ENCODE measurements at places on chromosomes 6 and 20.

GRCh38 chr6:41560431-41561192 is 14.4 kb downstream of the FOXP4 start:
- peaks cover 24% of the 10 kb centered on the region for H3K4me1 ChIP-seq
- H3K27me3 ChIP-seq, result no peaks in the 10 kb centered on the region
- H3K27ac ChIP-seq, result peak overlapping the region; percentile 93
- H3K36me3 ChIP-seq, result peaks cover 10% of the 10 kb centered on the region
- DNase-seq, result peak; percentile 94

DNA sequence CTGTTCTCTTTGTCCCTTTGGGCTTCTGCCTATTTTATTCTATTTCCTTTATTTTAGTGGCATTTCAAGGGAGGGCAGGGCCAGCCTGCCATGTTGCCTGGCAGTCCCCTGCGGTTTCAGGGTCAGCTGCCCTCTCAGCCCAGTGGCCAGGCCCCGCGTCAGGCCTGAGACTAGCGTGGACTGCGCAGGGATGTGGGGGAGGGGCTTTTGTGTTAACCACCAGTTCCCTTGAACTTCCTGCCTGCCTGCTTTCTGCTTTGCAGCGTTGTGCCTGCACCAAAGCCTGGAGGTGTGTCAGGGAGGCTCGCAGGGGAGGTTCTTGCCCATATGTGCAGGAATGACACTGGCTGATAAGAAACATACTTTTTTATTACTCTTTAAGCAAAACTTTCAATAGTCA is 157.6 kb downstream of the SLC35B3 start:
- no peaks in the 10 kb centered on the region for H3K36me3 ChIP-seq
- H3K27ac ChIP-seq, result no peak overlapping the region
- DNase-seq, result no peak
- no peak overlapping the region for H3K4me3 ChIP-seq

DNA sequence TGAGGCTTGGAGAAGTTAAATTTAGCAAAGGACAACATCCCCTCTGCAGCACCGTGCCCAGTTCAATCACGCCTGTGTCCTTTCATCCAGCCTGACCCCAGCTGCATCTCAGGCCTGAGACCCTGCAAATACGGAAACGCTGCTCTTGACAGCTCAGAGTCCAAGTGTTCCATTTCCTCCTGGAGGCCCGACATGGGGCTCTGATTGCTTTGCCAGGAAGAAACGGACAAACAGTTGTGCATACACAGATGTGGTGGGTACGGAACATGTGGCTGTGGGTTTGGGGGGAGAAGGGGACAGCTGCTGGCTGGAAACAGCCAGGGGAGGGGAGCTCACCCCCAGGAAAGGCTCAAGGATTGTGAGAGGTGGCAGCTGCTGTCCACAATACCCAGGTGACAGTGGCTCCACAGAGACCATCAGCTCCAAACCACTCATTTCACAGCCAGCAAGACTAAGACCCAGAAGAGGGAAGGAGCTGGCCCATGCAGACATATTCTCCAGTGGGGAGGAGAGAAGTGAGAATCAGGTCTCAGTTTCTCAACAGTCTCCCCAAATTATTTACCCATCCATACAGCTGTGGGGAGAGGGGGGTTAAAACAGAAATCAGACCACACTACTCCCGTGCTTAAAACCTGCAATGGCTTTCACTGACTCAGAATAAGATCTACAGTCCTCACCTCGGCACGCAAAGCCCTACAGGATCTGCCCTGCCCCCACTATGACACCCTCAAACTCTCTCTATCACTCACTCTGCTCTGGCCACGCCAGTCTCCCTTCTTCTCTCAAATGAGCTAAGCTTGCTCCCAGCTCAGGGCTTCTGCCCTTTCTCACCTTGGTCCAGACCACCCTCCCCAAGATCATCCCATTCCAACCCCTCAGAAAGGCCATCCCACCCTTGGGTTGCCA is 89.1 kb downstream of the PREX1 start:
- H3K27ac ChIP-seq, result peak overlapping the region; percentile 98
- DNase-seq, result peak; percentile 37
- H3K4me1 ChIP-seq, result peaks cover 62% of the 10 kb centered on the region
- H3K4me3 ChIP-seq, result peak overlapping the region; percentile 69
- peaks cover 42% of the 10 kb centered on the region for H3K36me3 ChIP-seq

DNA sequence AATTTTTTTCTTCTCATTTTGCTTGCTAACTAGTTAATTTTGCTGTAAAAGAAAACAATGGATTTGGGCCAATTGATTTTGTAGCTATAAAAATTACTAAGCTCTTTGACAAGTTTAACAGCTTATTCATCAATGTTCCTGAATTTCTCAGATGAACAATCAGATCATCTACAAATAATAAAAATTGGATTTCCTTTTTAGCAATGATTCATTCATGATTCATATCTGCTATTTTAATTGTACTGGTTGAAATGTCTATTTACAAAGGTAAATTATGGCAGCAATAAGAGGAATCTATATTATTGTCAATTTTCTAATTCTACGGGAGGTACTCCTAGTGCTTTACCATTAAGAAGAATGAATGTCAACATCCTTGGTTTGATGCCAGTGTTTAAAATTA is 178.8 kb upstream of the BTBD3 start:
- no peaks in the 10 kb centered on the region for H3K27me3 ChIP-seq
- no peaks in the 10 kb centered on the region for H3K36me3 ChIP-seq
- no peak overlapping the region for H3K27ac ChIP-seq
- DNase-seq, result no peak
- no peaks in the 10 kb centered on the region for H3K4me1 ChIP-seq

DNA sequence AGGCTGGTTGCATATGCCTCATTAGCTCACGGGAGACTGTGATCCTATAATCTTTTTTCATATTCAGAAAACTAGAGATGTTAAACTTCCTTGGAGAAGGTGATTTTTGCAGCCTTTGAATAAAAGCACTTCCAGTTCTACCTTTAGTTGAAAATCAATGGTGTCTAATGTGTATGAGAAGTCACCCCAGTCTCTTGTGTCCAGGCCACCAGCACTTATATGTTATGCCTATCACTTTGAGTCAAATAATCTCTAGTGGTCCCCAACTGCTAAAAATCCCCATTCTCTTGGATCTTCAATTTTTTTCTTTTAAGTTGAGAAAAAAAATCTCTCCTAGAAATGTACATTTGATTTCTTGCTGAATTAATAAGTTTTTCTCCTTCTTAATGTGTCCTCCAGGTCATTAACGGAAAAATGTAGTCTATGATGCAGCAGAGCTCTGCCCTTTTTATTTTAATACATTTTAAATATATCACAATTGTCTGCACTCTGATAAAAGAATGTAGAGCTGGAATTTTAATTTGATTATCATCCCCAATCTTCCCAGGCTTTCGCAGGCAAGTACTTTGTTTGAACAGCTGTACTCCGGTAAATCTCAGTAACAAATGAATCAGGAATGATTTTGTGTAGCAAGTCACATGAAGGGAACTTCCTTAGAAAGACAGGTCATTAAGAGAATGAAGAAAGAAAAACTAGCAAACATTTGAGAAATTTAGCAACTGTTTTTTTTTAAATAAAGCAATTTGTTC is 147.0 kb downstream of the SOX4 start:
- DNase-seq, result no peak
- H3K4me3 ChIP-seq, result no peak overlapping the region
- no peaks in the 10 kb centered on the region for H3K4me1 ChIP-seq
- H3K27ac ChIP-seq, result no peak overlapping the region
- H3K36me3 ChIP-seq, result peaks cover 2% of the 10 kb centered on the region

DNA sequence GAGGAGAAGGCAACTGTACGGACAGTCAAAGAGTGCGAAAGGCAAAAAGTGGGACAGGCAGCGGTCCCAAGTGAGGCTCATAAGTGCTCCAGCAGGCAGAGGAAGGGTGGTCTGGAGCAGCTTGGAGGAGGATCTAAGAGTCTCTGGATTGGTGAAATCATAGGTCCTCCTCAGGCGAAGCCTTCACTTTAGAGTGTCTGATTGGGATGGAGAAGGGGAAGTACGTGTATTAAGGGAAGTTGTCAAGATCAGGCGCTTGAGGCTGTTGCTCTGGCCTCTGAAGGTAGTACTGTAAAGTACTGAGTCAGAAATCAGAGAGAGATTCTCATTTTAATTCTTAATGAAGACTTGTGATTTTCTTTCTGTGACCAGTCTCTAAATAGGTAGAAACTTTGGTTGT is 185.6 kb downstream of the KIF16B start:
- no peak overlapping the region for H3K4me3 ChIP-seq
- no peak for DNase-seq
- peaks cover 3% of the 10 kb centered on the region for H3K36me3 ChIP-seq
- no peaks in the 10 kb centered on the region for H3K27me3 ChIP-seq
- no peak overlapping the region for H3K27ac ChIP-seq
- H3K4me1 ChIP-seq, result no peaks in the 10 kb centered on the region

DNA sequence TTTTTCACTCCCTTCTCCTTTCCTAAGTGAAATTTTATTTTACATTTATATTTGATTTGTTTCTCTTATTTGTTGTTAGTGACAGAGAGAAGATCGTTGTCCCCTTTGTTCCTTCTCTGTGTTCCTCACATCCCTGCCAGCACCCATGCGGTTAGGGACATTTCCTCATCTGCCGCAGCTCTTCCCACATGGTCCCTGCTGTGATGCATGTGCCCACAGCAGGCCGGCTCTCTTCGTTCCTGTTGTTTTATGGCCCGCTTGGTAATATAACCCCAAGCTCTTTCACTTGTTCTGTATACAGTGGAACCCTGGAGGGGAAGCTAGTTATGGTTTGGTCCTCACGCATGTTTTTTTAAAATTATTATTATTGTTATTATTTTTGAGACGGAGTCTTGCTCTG is 23.6 kb downstream of the DTD1 start:
- no peak overlapping the region for H3K4me3 ChIP-seq
- H3K36me3 ChIP-seq, result peaks cover 16% of the 10 kb centered on the region
- H3K4me1 ChIP-seq, result peaks cover 29% of the 10 kb centered on the region

DNA sequence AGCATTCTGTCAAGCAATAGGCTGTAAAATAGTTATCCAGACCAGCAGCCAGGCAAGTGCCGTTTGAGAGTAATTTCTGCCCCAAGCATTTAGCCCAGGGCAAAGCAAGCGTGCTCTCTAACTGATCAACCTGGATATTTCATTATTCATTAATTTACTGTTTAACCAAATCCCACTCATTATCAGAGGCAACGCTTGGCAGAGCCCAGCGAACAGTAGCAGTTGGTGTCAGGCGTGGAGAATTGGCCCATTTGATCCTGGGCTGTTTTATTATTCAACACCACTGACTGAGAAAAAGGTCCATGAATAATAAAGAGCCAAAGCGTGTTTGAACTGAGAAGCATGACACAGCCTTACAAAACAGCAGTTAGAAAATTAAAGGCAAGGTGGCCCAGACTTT is 35.3 kb downstream of the TFAP2B start:
- H3K27ac ChIP-seq, result no peak overlapping the region
- no peaks in the 10 kb centered on the region for H3K36me3 ChIP-seq
- peaks cover 15% of the 10 kb centered on the region for H3K27me3 ChIP-seq
- H3K4me1 ChIP-seq, result no peaks in the 10 kb centered on the region
- DNase-seq, result no peak

GRCh38 chr20:33909331-33909921 is 84.3 kb upstream of the RALY start:
- no peak overlapping the region for H3K27ac ChIP-seq
- H3K36me3 ChIP-seq, result no peaks in the 10 kb centered on the region
- H3K27me3 ChIP-seq, result peaks cover 32% of the 10 kb centered on the region
- H3K4me3 ChIP-seq, result no peak overlapping the region

DNA sequence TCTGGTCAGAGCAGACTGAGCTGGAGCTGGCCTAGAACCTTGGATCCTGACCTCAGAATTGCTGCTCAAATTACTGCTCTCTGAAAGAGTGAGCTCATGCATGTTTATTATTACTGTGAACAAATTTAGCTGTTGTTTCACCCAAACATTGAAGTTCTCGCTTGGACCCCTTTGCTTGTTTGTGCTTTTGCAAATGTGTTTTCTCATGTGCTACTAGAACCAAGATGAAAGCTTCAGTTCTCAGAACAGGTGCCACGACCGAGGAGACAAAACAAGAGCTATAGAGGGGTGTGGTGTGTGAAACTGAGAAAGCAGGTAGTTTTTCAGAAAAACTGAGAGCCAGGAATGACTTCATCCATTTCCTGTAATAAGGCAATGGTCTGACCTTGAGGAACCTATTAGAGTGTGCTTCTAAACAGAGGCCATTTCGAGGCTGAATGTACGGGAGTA is 50.0 kb upstream of the ESR1 start:
- no peaks in the 10 kb centered on the region for H3K36me3 ChIP-seq
- DNase-seq, result no peak
- peak overlapping the region; percentile 9 for H3K27ac ChIP-seq
- no peaks in the 10 kb centered on the region for H3K27me3 ChIP-seq
- peaks cover 8% of the 10 kb centered on the region for H3K4me1 ChIP-seq

DNA sequence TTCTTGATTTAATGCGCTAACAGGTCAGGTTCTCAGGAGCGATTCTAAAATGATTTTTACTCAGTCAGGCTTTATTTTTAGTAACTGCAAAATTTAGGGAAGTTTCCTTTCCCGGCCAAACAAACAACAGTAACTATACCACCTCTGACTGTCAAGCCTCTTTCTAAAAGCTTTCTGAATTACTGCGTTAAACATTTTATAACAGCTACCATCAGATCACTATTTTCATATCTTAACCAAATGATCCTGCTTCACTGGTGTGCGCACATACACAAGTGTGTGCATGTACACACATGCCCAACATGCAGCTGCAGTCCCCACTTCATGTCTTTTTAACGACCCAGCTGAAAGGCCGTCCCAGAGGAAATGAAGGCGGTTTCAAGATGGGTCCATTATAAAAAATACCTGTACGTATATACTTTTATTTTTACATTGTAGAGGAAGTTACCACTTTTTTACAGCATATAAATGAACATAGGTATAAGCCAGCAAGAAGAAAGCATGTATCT is 25.0 kb downstream of the TMEM242 start:
- no peak overlapping the region for H3K4me3 ChIP-seq
- no peaks in the 10 kb centered on the region for H3K36me3 ChIP-seq
- DNase-seq, result no peak
- H3K27ac ChIP-seq, result no peak overlapping the region
- peaks cover 12% of the 10 kb centered on the region for H3K4me1 ChIP-seq

- H3K36me3 ChIP-seq, result no peaks in the 10 kb centered on the region
- no peak overlapping the region for H3K4me3 ChIP-seq
- no peaks in the 10 kb centered on the region for H3K27me3 ChIP-seq
- H3K4me1 ChIP-seq, result peaks cover 28% of the 10 kb centered on the region
Observed at GRCh38 chr6:157529654-157530039, 148.7 kb downstream of the ZDHHC14 start.

GRCh38 chr6:12937971-12938370 is 221.4 kb downstream of the PHACTR1 start:
- no peak for DNase-seq
- no peak overlapping the region for H3K27ac ChIP-seq
- no peak overlapping the region for H3K4me3 ChIP-seq
- H3K4me1 ChIP-seq, result peaks cover 4% of the 10 kb centered on the region
- H3K27me3 ChIP-seq, result peaks cover 28% of the 10 kb centered on the region

DNA sequence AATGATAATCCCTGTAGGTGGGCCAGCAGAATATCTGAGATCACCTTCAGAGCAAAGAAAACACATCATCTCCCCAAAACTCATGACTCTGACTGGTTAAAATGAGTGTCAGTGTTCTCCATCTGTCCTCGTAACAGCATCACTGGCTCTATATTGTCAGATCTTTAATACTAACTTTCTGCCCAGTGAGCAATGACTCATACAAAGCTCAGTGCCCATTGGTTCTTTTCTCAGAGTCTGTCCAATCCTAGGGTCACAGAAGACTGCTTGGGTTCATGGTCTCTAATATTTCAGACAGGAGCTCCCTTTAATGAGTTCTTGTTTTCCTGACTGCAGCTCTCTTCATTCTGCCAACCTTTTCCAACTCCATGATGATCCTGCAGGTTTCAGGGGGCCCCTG is 36.4 kb downstream of the HLA-DPB1 start:
- peak; percentile 46 for DNase-seq
- peaks cover 90% of the 10 kb centered on the region for H3K27me3 ChIP-seq
- no peak overlapping the region for H3K4me3 ChIP-seq
- H3K27ac ChIP-seq, result no peak overlapping the region

GRCh38 chr6:141347086-141347485 is 785.6 kb upstream of the GJE1 start:
- no peaks in the 10 kb centered on the region for H3K4me1 ChIP-seq
- no peak for DNase-seq
- H3K27me3 ChIP-seq, result peaks cover 18% of the 10 kb centered on the region
